COLO829 (cell line): ENCODE measurements at places on chromosomes 5 and 9.

GRCh38 chr5:138503487-138504270, 38.4 kb downstream of the EGR1 start:
- peak; percentile 62 for DNase-seq

GRCh38 chr5:76620166-76620565, 3.0 kb downstream of the F2RL2 start:
- DNase-seq, result no peak

DNA sequence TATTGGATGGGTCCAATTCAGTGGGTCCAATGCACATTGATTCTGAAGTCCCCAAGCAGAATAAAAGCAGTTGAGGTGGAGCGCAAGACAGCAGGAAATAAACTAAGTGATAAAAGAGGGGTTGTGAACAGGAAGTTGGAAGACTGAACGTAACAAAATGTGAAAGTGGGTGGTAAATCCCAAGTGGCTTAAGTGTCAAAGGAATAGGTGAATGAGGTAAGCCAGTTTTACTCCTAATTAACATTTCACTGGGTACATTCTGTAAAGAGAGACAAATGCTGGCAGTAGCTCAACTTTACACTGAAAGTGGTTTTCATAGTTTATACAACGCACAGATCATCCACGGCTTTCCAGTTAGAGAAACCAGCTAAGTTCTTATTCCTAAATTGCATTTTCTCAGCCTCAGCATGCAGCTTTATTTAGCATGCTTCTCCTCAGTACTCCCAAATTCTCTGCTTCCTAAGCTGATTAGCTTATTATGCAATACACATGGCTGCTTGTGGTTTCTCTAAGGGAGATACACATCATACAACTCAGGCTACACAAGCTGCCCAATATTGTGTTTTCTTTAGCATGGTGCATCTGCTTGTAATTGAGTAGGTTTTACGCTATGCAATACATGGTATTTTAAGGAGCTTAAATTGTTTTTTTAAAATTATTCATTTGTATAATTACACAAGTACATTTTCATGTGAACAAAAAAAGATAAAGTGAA, 34.2 kb upstream of the HSD17B4 start:
- no peak for DNase-seq

DNA sequence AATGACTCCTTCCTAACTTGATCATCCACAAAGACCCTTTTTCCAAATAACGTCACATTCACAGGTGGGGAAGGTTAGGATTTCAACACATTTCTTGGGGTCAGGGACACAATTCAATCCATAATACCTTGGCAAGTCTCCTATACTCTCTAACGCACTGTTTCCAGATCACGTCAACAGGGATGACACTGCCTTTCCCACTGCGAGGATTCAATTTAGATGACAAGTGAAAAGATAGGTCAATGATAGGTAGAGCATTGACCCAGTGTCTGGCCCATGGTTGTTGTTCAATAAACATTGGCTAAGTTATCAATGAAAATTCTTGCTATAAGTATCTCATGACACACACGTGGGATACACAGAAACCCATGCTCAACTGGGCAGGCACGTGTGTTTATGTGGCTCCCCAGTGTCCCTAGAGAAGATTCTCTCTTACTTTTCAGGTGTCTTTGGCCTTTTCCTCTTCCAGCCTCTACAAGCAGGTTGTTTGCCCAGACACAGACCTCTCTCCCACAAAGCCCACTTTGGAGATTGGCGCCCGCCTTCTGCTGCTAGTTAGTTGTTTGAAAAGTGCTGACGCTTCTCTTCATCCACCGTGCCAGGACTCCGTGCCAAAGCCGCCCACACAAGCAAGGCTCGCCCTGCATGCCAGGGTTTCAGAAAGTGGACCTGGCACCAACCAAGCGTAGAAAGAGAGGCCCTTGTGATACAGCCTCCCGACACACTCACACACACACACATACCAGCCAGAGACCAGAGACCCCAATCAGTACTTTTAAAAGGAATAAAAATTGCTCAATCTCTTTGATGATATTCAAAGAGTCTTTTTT, 594.5 kb downstream of the BNC2 start:
- no peak for DNase-seq

- no peak for DNase-seq
Measured at GRCh38 chr5:181151146-181151545, 3.8 kb downstream of the OR2V2 start.

DNA sequence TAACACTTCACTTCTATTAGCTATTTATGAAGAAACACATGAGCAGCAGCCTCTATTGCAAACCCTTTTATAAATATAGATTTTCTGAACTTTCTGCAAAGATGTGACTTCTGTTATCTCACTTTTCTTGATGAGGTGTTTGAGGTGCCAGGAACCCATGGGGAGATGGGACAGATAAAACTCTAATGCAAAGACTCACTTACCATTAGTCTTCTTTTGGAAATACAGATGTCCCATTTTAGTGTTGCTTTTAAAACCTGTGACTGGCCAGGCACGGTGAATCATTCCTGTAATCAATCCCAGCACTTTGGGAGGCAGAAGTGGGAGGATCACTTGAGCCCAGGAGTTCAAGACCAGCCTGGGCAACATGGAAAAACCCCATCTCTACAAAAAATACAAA, 171.3 kb upstream of the GAS1 start:
- DNase-seq, result no peak

- DNase-seq, result no peak
Measured at GRCh38 chr9:20988671-20989315, 42.6 kb downstream of the HACD4 start.

- no peak for DNase-seq
Measured at GRCh38 chr9:68932458-68932857, 81.5 kb downstream of the PRKACG start.

DNA sequence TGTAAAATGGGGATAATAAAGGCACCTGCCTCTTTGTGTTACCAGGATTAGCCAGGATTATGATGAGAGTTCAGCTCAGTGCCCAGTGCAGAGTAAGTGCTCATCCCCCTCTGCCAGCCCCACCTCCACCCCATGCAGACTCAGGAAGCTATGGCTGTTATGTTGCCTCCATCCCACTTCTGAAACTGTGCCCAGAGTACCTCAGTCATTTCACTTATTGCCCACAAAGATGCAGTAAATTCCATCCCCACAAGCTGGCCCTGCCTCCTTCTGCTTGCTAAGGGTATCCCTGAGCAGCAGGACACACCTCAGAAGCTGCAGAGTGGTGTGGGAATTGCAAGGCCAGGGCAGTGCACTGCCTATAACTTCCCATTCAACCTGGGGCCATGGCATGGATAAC, 415.1 kb downstream of the SPOCK1 start:
- DNase-seq, result no peak

DNA sequence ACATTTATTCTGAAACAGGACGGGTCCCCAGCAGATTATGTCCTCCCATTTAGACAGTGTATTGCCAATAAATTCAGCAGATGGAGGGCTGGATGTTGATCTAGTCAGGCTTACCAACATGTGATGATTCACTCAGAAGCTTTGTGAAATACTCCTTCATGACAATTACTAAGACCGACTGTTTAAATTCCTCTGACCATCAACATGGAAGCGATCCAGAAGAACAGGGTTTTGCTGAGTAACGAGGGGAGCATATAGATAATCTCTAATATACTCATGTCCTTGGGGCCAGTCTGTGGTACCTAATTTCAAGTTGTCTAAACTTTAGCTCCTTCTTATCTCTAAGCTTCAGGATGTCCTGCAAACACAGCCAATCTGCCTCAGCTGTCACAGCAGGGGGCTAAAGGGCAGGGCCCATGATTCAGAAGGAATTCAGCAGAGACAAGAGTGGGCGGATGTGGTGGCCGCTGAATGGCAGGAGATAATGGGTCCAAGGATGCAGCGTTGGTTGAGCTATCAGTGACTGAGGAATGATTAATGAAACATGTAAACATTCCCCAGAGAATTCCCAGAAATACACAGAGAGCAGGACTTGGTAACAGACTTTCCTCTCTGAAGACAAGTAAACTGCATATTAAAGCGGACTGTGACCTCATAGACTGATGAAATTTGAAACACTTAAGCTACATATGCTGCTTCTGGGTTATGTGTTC, 109.4 kb downstream of the ANKRD55 start:
- DNase-seq, result peak; percentile 89

DNA sequence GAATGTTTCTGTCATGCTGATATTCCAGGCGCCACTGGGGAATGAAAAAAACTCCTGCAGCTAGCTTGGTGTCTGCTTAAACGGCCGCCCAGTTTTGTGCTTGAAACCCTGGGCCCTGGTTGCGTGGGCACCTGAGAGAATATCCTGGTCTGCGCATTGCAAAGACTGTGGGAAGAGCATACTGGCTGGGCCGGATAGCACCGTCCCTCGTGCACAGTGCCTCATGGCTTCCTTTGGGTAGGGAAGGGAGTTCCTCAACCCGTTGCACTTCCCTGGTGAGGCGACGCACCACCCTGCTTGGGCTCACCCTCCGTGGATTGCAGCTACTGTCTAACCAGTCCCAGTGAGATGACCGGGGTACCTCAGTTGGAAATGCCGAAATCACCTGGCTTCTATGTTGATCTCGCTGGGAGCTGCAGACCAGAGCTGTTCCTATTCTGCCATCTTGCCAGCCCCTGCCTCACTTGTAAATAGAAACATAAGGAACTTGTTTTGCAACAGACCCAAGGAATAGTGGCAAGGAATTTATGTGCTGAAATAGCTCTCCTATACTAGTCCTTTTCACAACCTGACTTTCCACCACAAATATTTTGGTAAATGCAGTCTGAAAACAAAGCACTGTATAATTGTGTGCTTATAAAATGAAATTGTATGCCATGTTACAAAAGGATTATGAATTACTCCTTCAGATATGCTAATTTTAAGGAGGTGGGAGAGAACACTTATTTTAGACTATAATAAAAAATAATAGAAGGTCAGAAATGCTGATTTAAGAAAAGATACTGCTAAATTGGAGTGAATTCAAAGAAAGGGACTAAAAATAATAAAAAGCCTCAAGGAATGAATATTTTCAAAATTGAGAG, 90.3 kb downstream of the ADAMTSL1 start:
- DNase-seq, result no peak

- DNase-seq, result peak; percentile 77
Measured at GRCh38 chr9:17824191-17824590, 245.3 kb downstream of the SH3GL2 start.

DNA sequence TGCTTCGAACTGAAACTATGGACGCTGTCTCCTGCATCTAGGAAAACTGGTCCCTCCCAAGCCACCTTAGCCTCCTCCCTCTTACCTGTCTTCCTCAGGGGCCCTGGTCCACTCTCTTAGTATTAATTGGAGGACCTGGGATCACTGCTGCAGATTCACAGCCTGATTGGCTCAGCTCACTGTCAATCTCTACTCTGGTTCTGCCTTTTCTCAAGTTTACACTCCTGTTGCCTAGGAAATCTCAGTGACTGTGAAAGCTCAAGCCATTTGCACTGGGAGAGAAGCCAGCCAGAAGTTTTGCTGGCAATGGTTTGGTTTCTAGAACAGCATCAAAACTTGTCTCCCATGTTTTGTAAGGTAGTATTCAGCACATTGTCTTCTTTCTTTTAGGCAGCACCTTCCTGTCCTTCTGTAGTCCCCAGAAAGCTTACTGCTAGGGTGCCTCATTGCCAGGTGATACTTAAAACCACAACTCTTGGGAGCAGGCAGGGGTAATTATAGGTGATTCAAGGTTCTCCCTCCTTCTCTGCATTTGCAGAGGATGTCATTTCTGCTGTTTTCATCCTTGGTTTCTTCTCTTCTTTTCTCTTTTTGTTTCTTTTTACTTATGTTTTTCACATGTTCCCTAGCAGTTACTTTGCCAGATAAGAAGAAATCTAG, at the start of gene CAPSL:
Gene CAPSL (minus strand): TSS at position 55 of the 660 bp plus-strand sequence. CDS start 17,502 bp downstream, outside the sequence.
- no peak for DNase-seq

DNA sequence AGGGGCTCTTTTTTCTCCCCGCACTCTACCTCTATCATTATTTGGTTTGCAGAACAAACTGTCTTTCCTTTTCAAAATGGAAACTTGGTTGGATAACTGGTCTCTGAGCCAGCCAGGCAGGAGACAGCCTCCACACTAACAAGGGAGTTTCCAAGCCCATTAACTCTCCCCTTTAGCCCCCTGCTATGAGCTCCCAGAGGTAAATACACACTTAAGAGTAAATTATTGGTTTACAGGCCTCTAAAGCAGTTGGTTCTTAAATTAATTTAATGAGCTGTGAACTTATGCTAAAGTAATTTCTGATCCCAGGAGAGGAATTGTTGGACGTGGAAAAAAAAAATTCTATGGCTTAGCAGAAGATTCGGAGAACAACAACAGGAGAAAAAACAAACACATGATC, 30.3 kb downstream of the EPB41L4A start:
- DNase-seq, result no peak

- DNase-seq, result peak; percentile 79
Measured at GRCh38 chr9:801399-802071, 40.0 kb upstream of the DMRT1 start.

DNA sequence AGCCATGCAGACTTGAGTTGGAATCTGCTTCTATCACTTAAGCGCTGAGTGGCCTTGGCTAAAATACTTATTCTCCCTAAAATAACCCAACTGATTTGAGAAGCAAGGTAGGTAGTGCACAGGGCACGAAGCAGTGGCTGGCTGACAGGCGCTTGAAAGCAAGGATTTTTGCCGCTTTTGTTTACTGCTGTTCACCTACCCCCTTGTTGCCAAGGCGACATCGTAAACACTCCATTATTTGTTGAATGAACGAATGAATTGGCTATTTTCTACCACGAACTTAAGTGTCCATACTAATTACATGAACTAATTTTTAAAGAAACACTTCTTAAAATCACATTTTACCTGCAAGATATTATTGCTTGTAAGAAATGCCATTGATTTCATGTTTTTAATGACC, 98.0 kb downstream of the ANKH start:
- DNase-seq, result no peak

- no peak for DNase-seq
Measured at GRCh38 chr5:45508135-45508534, 188.0 kb downstream of the HCN1 start.

- DNase-seq, result peak; percentile 14
Measured at GRCh38 chr9:117411547-117411946, 3.3 kb downstream of the ASTN2 start.

GRCh38 chr9:128845186-128845931, 15.8 kb upstream of the SPOUT1 start:
- DNase-seq, result no peak

GRCh38 chr5:5626412-5626811, 203.9 kb downstream of the ICE1 start:
- DNase-seq, result no peak

GRCh38 chr5:118185018-118185417, 803.3 kb downstream of the DTWD2 start:
- DNase-seq, result no peak

GRCh38 chr9:84851935-84852585, 182.5 kb downstream of the NTRK2 start:
- peak; percentile 12 for DNase-seq

GRCh38 chr5:140609126-140609525, 23.8 kb downstream of the CD14 start:
- DNase-seq, result peak; percentile 35

DNA sequence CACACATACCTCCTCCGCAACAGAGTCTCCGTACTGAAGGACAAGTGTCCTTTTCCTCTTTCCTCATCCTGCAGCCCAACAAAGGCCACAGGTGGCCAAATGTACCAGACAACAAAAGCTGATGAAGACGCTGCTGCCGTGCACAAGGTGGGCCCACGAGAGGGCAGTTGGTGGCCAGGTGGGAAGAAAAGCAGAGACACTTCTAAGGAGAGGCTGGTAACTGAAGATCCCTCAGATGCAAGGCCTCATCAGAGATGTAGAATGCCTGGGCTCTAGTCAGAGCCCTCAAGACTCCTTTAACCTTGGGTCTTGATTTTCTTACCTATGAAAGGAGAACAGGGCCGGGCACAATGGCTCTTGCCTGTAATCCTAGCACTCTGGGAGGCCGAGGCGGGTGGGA, 75.7 kb downstream of the NRG2 start:
- no peak for DNase-seq

GRCh38 chr5:158155811-158156505, 297.0 kb upstream of the CLINT1 start:
- no peak for DNase-seq

- no peak for DNase-seq
Measured at GRCh38 chr9:89821081-89821480, 216.3 kb downstream of the GADD45G start.
